ENCODE measurements at places on chromosomes 16 and 17. TPM values are rescaled to one million over a fixed set of nuclear protein-coding genes. Genes with fewer than 3 reads are reported as not detected.
A peak's percentile ranks its signal among the peaks of the same experiment; 100 is the strongest.

DNA sequence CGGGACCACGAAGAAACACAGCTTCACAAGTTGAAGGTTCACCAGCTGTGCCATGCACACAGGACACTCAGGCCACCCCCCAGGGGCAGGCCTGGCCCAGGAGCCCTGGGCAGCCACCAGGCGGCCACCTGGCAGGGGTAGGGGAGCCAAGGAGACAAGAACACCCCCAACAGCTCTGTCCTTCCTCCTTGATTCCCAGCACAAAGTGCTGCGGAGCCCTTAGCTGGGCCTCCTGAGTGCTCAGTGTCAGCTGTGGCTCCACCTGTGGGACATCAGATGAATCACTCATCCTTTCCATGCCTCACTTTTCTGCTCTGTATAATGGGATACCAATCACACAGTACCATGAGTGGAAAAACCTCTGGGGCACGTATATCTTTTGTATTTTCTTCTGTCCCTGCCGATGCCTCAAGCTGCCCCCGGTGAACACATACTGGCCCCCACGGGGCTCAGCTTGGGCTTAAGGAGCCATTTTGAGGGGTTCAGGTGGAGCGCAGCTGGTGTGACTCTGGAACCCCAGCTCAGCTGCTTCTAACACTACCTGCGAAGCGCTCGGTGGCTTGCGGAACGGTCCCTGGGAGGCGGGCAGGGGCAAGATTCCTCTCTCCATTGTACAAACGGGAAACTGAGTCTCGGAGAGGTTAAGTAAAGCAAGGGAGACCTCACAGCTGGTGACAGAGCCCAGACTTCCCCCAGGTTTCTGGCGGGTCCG, 12.0 kb downstream of the GALK1 start:
- peak; percentile 30 for DNase-seq

- no peak for DNase-seq
Observed at GRCh38 chr16:59336136-59336695, 602.1 kb upstream of the GOT2 start.

DNA sequence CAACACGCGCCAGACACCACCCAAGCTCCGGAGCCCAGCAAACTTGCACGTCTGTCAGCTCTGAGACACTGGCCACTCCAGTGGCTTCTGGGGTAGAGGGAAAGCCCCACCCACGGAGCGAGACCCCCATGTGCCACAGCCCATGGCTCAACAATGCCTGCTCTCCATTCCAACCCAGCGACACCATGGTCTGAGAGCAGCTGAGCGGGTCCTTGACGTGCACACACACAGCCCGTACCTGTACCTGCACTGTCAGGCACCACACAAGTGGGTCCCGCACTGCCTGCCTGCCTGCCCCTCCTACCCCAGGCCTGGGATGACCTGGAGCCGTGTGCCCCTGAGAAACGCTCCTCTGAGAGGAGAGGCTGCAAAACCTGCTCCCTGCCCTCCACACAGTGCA, 77.0 kb downstream of the ZNF778 start:
- peak; percentile 31 for DNase-seq

DNA sequence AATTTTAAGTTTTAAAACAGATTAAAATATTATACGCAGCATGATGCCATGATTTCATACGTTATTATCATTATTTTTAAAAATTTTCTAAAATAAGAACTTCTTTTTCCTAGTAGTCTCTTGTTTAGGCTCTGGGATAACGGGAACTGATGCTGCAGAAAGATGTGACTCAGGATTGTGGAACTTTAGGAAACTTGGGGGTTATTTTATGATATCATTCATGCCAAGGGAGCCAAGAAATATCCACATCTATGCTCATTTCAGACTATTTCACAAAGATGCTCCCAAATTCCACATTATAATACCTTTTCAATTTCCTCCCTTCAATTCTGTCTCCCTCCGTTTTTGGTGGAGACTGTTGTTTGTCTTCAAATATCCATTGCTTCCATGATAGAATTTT, 236.4 kb downstream of the HS3ST3A1 start:
- no peak for DNase-seq

Gene TAT
- not detected for total RNA-seq

GRCh38 chr16:51149251-51149661, 1.8 kb downstream of the SALL1 start:
- peak; percentile 42 for DNase-seq

Gene KRTAP2-1
- not detected for total RNA-seq

Gene GPR139
- total RNA-seq = not detected

GRCh38 chr17:64377769-64378282, 12.8 kb downstream of the PECAM1 start:
- DNase-seq = no peak

Gene OR1A1
- total RNA-seq = not detected

Gene KIAA0513
- 7.4 TPM for total RNA-seq

All from Right ventricle myocardium inferior (tissue), 1 donor.